Activated CD4-positive, alpha-beta T cell treated with anti-CD3 and anti-CD28 coated beads, Interleukin-2, amount 10 ng/mL, durations not matched to agents 7 days and 5 days (primary cell): ENCODE measurements at places on chromosomes 5 and 9. TPM values are rescaled to one million over a fixed set of nuclear protein-coding genes. Genes with fewer than 3 reads are reported as not detected.

Gene PTGES
- total RNA-seq, result not detected

Gene RFX3
- 11.8 TPM for total RNA-seq

Gene PFDN1
- 60.8 TPM for total RNA-seq

Gene CCL19
- not detected for total RNA-seq

Gene QSOX2
- total RNA-seq, result 13.7 TPM

Gene STOML2
- total RNA-seq, result 108 TPM

Gene SEC61B
- 104 TPM for total RNA-seq

Gene ETF1
- 65.3 TPM for total RNA-seq

Gene N4BP3
- 1.5 TPM for total RNA-seq

Gene SPINK6
- total RNA-seq, result not detected

Gene NSMF
- 57.6 TPM for total RNA-seq

Gene SLC36A1
- total RNA-seq, result 5.8 TPM

Gene ABLIM3
- not detected for total RNA-seq

Gene CAMK2A
- total RNA-seq, result not detected

Gene PHYKPL
- total RNA-seq, result 126 TPM

Gene GFPT2
- not detected for total RNA-seq

Gene IL3
- 0.20 TPM for total RNA-seq

Gene MSH3
- total RNA-seq, result 23.2 TPM

Gene WNT8A
- total RNA-seq, result not detected

Gene FOXD4
- total RNA-seq, result 0.92 TPM

Gene ARSI
- not detected for total RNA-seq

Gene NEURL1B
- 8.7 TPM for total RNA-seq
